ENCODE measurements at places on chromosomes 7 and 10.

GRCh38 chr10:95400787-95401186 is 110.0 kb upstream of the PDLIM1 start:
- DNase-seq = no peak

DNA sequence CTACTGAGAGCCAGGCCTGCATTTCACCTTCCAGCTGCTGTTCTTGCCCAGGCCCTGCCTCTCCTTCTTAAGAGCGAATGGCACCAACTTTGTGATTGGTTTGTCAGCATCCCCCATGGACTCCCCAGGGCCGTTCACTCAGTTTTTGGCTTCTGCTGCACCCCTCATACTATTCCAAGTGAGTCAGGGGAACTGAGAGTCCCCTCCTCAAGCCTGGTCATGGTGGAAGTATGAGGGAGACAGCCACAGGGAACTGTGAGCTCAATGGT is 62.4 kb upstream of the ANTXRL start:
- no peak for DNase-seq

DNA sequence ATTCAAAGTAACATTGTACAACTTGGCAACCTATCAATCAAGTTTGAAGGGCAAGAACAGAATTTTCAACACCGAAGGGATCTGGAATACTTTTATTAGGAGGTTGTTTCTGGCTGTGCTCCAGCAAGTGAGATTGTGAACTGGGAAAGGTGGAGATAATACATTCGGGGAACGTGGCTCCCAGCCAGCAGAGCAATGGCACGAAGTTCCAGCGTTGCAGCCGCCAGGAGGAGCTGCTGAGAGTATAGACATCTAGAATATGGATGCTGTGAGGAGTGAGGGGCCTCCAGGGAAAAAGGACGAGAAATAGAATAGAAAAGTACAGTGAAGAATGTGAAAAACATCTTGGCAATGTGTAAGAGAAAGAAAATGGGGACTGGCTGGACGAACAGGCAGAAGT is 69.5 kb downstream of the TCERG1L start:
- peak; percentile 71 for DNase-seq

GRCh38 chr10:78702876-78703275 is 365.9 kb upstream of the ZMIZ1 start:
- no peak for DNase-seq

DNA sequence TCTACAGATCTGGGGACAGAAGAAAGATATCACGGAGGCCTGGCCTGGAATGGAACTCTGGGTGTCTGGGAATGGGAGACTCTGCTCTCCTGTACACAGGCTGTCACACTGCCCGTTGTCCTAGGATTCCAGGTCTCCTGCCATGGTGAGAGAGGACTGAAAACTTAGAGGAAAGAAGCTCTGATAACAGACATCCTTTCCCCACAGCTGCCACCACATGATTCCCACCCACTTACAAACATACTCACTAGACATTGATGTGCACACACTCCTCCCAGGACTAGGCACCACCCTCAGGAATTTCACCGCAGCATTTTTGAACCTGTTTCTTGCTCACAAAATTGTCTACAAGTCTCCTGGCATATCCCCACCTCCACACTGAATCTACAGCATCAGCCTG is 5.7 kb downstream of the ZNF92 start:
- DNase-seq = no peak
